Anterior cingulate cortex (tissue), 58 donors: ENCODE measurements at places on chromosomes 5 and 9.

- DNase-seq, result no peak
Observed at GRCh38 chr9:112091810-112092209, 83.3 kb downstream of the SUSD1 start.

GRCh38 chr9:109381011-109381729 lies 60.3 kb upstream of the EPB41L4B start:
- DNase-seq, result no peak

GRCh38 chr5:111887706-111888105 lies 130.7 kb upstream of the NREP start:
- no peak for DNase-seq

- no peak for DNase-seq
Observed at GRCh38 chr5:85395526-85395925, 1010.8 kb upstream of the EDIL3 start.

DNA sequence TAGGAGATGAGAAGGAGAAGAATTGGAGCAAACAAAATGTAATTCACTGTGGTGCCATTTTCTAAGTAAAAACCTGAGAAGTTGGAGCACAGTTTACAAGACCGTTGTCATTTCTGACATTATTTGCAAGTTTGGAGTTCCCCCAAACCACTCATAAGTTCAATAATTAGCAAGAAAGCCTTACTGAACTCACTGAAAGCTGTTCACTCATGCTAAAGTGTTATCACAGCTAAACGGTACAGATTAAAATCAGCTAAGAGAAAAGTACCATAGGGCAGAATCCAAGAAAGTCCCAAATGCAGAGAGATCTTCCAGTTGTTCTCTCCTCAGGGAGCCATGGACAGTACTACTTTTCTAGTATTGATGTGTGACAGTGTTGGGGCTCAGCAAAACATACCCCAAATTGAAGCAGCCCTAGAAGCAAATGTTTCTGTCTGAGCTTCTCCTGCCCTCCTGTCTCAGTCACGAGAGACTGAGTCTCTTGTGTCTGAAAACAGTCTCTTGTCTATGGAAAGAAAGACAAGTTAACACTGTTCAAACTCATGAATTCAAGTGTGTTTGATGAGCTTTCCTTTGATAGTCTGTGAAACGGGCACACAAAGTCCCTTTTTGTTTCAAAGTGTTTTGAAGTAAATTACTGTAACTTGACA lies 221.2 kb downstream of the GABRG2 start:
- DNase-seq, result no peak

GRCh38 chr5:131329286-131329560 lies 65.4 kb downstream of the CDC42SE2 start:
- no peak for DNase-seq

DNA sequence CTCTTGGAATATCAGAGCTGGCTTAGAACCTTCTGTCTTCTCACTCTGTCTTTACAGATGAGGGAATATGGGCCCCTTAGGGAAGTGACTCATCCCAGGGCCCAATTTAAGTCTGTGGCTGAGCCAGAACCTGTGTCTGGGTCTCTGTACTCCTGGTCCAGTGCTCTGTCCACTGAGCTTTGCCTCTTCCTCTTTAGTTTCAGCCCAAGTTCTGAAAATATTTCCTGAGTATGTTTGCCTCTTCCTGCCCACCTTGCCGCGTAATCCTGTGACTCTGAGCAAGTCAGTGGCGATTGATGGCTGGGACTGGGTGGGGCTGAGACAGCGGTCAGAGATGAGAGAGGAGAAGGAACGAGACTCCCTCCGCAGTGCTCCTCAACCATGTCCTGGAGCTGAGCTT lies 7.8 kb downstream of the IER5L start:
- no peak for DNase-seq

GRCh38 chr9:6106711-6107339 lies 91.4 kb upstream of the RANBP6 start:
- no peak for DNase-seq
